ENCODE measurements at places on chromosomes 7 and 10.
A peak's percentile ranks its signal among the peaks of the same experiment; 100 is the strongest.

DNA sequence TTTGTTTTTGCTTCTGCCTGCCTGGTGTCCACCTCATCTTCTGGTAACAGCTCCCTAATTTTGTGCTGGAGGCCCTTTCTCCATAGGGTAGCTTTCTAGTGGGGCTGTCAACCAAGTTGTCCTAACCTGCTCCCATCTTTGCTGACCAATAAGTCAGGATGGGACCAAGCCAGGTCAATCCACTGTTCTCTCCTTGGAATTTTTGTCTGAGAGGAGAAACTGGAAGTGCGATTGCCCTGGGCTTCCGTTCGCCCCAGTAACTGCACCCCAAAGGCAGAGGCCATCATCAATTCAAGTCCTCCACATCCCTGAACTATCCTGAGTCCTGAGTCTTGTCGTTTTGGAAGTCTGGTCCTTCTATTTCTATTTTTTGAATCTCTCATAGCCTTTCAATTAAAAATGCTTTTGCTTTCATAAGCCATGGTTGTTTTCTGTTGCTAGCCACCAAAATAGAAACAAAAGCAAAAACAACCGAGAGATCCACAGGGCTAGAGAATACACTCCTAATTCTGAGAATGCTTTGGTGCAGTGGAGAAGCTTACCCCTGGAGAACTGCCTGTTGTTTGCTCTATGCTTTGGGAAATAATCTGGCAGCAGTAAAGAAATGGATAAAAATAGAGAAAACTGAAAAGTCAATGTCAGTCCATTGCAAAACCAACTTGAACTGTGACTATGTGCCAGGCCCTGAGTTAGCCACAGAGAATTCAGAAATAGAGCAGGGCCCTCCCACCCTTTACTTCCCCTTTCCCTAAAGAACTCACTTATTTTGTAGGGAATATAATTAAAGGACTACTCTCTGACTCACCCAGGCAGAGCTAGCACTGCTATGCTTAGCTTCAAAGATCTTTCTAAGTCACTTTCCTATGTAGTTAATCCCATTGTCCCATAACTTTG lies 368.1 kb downstream of the CXCL12 start:
- DNase-seq, result peak; percentile 14

DNA sequence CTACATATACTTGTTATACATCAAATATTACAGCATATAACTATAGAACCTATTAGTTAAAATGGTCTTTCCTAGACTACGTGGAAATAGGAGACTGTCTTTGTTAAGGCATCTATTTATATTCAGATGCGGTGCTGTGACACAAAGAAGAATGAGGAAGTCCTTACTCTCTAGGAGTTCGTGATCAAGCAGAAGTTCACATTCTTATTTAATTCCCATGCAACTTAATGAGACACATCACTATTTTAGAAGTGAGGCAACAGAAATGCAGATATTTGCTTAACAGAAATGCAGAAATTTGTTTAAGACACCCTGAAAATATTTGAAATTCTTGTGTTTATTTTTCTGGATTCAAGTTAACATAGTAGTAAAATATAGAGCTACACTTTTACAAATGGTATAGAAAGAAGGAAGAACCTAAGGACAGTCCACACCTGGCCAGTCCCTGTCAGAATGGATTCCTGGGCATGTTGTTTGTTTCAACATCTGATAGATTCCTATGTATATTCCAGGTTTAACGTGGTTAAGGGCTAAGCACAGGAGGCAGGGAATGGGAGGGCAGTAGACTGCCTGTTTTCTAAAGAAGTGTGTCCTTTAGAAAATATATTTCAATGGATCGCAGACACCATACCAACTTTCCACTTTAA lies 70.6 kb upstream of the NXPH1 start:
- DNase-seq, result no peak

GRCh38 chr10:5496261-5497250 lies 2.8 kb downstream of the CALML5 start:
- DNase-seq, result no peak

DNA sequence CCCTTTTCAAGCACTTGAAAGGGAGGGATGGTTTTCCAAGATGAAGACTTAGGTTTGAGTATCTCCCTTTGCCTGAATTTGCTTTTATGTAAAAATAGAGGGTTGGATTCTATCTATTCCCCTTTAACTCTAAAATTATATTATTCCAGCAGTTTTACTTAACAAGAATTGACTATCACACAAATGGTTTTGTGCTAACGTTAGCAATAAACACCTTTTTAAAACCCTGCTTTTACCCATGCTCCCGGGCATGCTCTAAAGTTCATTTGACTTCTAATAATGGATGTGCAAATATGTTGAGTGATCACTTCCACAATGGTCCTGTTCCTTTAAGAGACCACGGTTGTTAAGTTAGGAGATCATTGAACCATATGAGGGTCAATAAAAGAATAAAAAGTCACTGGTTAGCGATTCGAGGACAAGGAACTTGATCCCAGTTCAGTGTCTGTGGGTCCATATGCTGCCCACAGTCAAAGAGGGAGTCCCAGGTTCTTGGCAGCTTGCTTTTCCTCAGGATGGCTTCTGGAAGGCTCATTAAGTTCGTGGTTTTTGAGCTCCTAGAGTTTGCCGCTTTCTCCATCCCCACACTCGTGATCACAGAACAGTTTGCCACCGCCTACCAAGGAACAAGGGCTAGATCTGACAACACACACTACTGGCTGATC lies at the start of gene TMEM236:
TSS of gene TMEM236 (plus strand) at position 421 of the 665 bp plus-strand sequence. CDS start at position 516, 95 bp downstream.
- no peak for DNase-seq

DNA sequence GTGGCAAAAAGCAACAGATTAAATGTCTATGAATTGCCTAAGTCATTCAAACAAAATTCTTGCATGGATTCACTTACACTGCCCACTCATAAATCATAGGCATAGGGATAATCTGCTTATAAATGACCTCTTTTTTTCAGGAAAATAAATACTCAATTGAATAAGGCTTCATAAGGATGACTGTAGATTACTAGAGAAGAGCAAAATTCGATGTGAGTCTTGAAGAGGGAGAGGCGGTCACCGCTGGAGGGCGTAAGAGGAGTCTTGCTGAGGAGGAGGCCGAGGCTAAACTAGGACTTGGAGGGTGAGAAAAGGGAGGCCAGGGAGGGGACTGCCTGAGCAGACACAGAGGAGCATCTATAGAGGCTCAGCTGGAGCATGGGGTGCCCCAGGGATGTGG lies 135.4 kb upstream of the RSU1 start:
- no peak for DNase-seq

- no peak for DNase-seq
Measured at GRCh38 chr10:7596356-7596755, 70.4 kb downstream of the ITIH5 start.

GRCh38 chr10:126014309-126014708 lies 117.9 kb downstream of the FANK1 start:
- peak; percentile 76 for DNase-seq

DNA sequence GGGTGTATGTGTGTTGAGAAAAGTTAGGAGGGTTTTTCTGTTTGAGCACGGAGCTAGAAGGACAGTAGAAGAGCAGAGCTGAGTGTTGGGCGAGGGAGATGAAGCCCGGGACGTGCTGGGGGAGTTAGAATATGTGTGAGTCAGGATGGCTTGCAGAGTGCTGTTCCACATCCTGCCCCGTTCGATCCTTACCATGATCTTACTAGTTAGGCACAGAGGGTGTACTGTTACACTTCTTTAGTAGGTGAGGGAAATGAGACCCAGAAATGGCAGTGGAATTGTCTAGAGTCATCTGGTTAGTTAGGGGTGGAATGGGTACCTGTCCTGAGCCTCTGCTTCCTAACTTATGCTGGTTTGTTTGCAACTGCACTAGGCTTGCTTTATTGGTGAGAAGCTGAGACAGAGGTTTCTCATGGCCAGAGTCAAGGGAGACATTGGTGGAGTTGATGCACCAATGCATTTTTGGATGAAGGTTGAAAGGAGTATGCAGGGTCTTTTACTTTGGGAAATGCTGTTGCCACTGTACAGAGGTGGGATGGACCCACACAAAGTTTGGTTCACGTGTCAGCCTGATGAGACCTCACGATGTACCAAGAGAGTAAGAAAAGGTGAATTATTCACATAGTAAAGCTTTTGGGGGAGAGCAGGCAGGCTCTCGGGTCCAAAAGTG lies 42.4 kb downstream of the CCNY start:
- peak; percentile 43 for DNase-seq

DNA sequence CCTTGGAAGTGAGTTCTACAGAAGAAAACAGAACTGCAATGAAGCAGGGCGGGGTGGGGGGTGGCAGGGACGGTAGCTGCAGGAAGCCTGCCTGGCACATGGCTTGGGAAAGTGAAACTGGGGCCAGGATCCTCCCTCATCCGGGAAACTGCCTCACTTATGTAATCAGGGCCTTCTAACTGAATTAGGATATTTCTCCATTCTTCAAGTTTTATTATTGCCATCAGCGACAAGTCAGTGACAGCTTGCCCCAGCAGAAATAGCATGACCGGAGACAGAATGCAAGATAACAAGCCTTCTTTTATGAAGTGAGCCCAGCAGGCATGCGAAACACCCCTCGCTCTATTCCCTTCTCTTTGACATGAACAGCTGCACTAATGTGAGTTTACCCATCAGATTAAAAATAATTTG lies 77.5 kb upstream of the CACUL1 start:
- no peak for DNase-seq

GRCh38 chr10:99411546-99411945 lies 18.9 kb downstream of the GOT1 start:
- no peak for DNase-seq

- DNase-seq, result peak; percentile 6
Measured at GRCh38 chr10:17872191-17873091, 63.3 kb downstream of the MRC1 start.

- peak; percentile 39 for DNase-seq
Measured at GRCh38 chr7:94276795-94277194, 117.9 kb upstream of the COL1A2 start.

DNA sequence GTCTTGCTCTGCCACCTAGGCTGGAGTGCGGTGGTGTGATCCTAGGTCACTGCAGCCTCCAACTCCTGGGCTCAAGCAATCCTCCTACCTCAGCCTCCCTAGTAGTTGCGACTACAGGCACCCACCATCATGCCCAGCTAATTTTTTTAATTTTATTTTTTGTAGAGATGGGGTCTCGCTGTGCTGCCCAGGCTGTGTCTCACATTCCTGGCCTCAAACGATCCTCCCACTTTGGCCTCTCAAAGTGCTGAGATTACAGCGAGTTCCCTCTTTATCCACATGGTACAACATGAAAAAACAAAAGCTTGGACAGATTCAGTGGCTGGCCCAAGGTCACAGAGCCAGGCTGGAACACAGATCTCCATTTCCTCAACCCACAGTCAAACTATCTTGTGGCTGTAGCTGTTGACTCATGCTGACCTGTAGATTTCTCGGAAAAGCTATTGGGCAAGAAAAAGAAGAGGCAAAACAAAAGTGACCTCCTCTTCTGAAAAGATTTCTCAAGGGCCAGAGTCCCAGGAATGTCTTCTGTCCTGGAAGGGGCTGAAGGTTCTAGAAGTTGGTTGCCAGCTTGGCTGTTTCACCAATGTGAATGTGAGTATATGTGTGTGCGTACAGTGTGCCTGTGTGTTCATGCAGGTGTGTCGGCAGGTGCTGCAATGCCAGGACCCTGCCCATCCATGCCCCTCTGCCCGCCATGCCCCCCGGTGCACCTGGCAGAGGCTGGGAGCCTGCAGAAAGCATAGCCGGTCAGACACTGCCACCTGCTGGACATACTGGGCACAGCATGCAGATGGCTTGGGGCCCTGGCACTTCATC lies 28.4 kb downstream of the TMEM130 start:
- peak; percentile 42 for DNase-seq

- no peak for DNase-seq
Measured at GRCh38 chr10:71216751-71217265, 4.4 kb downstream of the UNC5B start.

- DNase-seq, result no peak
Measured at GRCh38 chr7:157495594-157495993, 158.8 kb downstream of the DNAJB6 start.

DNA sequence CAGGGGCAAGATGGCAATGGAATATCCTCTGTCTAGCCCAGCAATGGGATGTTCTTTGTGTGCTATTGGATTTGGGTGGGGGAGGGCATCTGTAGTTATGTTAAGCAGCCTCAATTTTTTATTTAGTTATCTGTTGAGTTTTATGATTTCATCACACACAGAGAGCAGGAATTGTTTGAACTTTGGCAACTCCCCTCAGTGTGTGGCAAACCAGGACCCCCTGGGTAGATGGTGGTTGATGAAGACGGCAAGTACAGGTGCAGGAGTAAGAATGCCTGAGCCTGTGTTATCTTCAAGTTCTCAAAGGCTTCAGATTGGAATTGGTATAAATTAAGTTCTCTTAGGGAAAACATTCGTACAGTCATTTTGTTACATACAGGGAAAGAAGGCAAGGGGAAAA lies 142.4 kb upstream of the SAMD8 start:
- no peak for DNase-seq

GRCh38 chr7:151099486-151100211 lies 13.4 kb downstream of the AGAP3 start:
- no peak for DNase-seq
